ENCODE measurements at places on chromosomes 7 and 10. TPM values are rescaled to one million over a fixed set of nuclear protein-coding genes. Genes with fewer than 3 reads are reported as not detected.

GRCh38 chr10:130430291-130430690 lies 294.1 kb downstream of the GLRX3 start:
- no peak for DNase-seq

GRCh38 chr10:86153751-86154150 lies 212.8 kb downstream of the GRID1 start:
- DNase-seq: no peak

DNA sequence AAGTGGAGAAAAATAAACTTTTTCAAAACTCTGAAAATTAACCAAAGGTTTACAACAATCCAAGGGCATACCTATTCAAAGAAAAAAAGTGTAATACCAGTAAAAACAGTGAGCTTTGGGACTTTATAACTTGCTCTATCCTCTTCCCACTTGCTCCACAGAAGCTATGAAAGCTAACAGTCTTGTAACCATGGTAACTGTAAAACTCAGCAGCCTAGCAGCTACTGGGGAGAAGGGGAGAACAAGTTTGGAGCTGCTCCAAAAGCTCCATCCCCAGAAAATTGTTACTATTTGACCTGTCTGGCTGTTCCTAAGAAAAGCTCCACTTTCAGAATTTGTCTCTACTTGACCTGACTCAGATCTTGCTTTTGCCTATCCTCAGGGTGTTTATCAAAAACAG lies 191.5 kb downstream of the OTUD1 start:
- no peak for DNase-seq

The GRK5 gene
- total RNA-seq: 20.6 TPM

The RAB19 gene
- total RNA-seq: 4.2 TPM

DNA sequence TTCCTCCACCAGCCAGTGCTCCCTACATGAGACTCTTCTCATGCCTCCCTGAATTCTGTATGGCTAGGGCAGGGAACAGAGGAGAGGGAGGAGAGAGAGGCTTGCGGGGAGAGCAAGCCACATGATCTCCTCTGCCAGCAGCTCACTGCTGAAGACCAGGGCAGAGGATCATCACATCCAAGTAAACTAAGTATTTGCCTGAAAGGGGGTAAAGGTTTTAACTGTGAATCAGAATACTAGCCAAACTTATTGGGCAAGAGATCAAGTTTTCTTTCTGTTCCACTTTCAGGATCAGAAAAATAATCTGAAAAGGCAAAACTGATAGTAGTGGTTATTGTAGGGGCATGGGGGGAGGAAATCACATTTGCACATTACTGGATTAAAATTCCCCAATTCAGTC lies 17.8 kb upstream of the ERCC6 start:
- DNase-seq: no peak

The CFAP43 gene
- total RNA-seq: 0.32 TPM

GRCh38 chr10:23432639-23433038 lies 6.2 kb upstream of the OTUD1 start:
- DNase-seq: no peak

The WEE2 gene
- not detected for total RNA-seq

GRCh38 chr10:88598055-88598454 lies 11.5 kb downstream of the LIPJ start:
- DNase-seq: no peak

The SPDYE1 gene
- total RNA-seq: not detected

The GPRIN2 gene
- not detected for total RNA-seq

DNA sequence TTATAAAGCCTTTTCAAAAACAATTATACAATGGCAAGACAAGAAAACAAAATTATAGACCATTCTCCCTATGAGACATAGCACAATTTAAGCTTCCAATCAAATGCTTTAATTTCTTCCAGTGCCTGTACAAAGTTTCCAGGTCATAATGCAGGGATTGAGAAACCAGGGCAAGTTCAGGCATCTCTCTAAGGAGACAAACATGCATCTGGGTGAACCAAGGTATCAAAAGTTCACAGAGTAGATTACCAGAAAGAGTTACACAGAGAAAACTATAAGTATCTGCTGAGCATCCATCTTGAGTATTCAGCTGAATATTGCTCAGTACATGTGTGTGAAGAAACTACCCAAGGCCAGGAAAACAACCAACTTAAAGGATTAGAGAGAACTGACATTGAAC lies 89.1 kb downstream of the COL28A1 start:
- no peak for DNase-seq

- no peak for DNase-seq
Measured at GRCh38 chr7:2480070-2480408, 3.8 kb upstream of the GRIFIN start.

GRCh38 chr7:4602905-4603842 lies 78.9 kb upstream of the FOXK1 start:
- no peak for DNase-seq

DNA sequence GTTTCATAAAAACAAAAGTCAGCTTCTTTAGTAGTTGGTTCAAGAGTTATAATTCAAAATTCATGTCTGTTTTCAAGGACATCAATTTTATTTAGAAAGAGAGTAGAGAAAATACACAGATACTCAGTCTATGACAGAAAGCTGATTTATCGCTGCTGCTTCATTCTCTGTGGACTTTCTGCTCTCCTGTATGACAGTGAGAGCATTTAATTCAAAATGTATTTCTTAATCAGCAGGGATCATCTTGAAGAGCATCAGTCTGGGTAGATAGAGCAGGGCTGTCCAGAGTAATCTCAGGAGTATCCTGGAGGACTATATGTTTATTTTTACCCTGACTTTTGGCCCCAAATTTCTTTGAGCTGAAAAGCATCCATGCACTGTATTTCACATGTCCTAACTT lies 1676.7 kb downstream of the REEP3 start:
- DNase-seq: no peak

GRCh38 chr10:107433605-107434004 lies 269.1 kb upstream of the SORCS1 start:
- DNase-seq: no peak

DNA sequence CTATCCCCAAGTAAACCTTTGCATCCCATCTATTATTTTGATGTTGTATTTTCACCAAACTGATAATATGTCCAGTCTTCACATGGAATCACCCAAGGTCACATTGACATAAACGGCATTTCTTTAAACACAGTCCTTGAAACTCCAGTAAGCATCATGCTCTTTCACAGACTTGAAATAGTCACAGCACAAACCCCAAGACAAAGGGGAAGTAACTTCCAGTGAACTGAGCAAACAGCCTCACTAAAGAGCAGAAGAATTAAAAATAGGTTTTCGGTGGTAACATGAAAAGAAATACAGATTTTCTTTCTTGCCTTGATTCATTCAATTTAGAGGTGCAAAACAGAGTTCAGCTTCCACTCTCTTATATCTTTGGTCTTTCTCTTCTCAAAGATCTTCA lies 253.7 kb downstream of the SFMBT2 start:
- DNase-seq: no peak

GRCh38 chr10:121078036-121078435 lies 226.9 kb downstream of the WDR11 start:
- no peak for DNase-seq

The DHTKD1 gene
- 22.3 TPM for total RNA-seq

DNA sequence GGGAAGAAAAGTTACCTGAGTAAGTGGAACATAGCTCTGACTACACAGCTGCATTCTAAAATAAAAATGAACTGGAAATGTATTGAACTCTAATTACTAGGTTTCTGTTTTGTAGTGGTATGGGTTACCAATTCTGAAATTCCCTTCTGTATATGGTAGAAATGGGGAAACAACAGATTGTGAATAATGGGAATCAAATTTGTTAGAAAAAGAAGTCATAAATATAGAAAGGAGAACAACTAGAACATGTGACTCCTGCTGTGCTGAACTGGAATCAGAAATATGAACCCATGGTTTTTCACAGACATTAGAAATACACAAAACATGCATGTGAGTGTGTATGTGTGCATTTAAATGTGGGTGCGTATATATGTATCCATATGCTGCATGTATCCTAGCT lies 27.0 kb downstream of the MCMBP start:
- DNase-seq: no peak

DNA sequence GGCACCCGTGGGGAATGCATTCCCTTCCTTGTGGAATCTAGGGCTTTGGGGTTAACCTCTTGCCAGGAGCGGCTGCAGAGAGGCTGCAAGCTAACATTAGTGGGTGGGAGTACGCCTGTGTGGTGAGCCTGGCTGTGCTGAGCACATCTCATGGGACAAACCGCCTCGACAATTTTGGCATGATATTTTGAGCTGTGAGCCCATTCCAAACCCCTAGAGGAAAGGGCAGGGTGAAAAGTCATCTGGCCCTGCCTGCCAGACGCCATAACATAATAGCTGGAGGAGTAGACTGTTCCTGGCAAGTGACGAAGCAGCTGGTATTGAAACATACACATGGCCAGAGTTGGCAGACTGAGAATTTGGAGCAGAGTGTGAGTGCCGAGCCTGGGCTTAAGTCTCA lies 110.0 kb downstream of the TACC2 start:
- no peak for DNase-seq

DNA sequence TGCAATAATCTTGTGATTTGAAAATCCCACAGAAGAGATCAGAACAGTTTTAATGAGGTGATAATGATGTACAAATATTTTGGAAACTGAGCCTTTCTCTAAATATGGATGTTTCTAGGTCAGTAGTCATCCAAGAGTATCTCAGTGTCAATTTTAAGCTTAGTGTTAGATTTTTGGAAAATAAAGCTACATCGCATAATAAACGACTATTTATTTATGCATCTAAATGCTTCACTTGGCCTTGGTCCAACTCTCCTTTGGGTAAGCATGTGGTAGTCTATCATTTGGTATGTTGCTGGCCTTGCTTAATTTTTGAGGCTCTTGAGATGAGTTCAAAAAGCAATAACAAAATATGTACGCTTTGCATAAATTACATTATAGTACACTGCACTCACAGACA lies 5.4 kb upstream of the PPP1R9A start:
- no peak for DNase-seq

GRCh38 chr10:11828682-11829284 lies 5.6 kb downstream of the PROSER2 start:
- no peak for DNase-seq

The NUTM2D gene
- total RNA-seq: 2.4 TPM

The FAM149B1 gene
- 19.7 TPM for total RNA-seq

The MINDY4 gene
- 5.6 TPM for total RNA-seq

GRCh38 chr7:5773661-5774086 lies 7.8 kb downstream of the RNF216 start:
- DNase-seq: no peak

The MALRD1 gene
- 0.96 TPM for total RNA-seq

DNA sequence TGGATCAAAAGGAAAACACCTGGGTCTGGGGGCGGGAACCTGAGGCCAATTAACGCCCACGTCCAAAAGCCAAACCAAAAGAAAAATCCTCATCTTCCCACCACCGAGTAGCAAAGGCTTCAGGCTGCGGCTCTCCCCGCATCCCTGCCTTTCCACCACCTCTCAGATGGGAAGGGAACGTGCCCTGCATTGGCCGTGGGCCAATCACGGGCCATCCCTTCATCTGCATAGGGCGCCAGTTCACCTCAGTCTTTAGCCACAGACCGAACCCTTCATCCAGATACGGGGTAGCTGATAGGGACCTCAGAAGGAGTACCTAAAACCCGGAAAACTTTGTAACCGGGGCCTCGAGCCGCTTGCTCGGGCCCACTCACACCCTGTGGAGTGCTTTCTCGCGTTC lies 626 bp downstream of the PRPF18 start:
- no peak for DNase-seq

DNA sequence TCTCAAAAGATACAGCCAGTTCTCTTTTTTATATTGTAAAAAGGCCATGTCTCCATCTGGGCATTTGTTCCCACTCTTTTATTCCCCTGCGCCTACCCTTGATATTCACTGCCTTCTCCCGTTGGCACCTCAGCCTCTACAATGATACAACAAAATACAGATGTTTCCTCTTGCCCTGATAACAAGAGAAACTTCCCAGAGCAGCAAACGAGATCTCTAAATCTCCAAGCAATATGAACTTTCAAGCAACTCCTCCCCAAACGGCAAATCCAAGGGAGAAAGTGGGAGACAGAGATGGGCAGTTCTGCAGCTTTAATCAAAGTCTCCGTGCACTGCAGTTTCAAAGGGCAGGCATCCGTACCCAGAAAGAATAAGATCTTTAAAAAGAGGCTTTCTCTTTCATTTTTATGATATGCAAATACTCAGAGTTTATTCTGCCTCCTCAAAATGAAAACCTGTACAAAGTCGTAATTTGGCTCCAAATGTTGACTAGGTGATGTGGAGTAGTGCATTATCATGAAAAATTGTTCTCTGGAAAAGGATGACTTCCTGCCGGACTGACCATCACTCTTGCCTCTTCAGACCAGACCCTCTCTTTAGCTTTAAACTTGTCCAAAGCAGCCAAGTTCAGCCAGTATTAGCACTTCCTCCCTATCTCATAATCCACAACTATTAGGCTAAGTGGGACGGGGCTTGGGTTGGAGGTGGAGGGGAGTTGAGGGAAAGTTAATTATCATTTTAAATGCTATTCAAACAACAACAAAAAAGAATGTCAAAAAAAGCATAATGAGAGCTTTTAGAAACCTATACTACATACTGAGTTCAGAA lies 682 bp downstream of the HGF start:
- no peak for DNase-seq

DNA sequence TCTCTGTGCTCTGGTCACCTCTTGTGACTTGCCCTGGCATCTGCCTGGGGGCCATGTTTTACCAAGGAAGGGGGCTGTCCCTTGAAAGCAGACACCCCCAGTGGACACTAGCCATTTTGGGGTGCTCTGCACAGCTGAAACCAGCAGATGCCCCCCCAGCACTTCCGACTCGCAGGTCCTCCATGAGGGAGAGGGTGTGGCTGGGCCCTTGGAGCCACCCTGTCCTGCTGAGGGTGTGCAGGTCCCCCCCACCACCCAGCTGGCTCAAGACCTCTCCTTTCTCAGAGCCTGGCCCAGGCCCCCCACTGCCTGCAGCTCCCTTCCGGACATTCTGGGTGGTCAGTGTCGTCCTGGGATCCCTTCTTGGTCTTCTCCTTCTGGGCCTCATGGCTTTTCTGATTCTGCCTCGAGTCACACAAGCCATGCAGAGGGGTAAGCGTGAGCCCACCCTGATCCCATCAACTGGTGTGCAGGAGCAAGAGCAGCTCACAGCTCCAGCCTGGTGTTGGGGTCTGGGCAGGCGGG lies 12.3 kb downstream of the SCART1 start:
- DNase-seq: no peak

- DNase-seq: no peak
Measured at GRCh38 chr10:132985546-132985900, 43.2 kb upstream of the CFAP46 start.

GRCh38 chr7:143902332-143902899 lies 440 bp upstream of the TCAF1 start:
- no peak for DNase-seq

The C10orf95 gene
- total RNA-seq: 0.59 TPM

The BLNK gene
- total RNA-seq: 2.9 TPM

DNA sequence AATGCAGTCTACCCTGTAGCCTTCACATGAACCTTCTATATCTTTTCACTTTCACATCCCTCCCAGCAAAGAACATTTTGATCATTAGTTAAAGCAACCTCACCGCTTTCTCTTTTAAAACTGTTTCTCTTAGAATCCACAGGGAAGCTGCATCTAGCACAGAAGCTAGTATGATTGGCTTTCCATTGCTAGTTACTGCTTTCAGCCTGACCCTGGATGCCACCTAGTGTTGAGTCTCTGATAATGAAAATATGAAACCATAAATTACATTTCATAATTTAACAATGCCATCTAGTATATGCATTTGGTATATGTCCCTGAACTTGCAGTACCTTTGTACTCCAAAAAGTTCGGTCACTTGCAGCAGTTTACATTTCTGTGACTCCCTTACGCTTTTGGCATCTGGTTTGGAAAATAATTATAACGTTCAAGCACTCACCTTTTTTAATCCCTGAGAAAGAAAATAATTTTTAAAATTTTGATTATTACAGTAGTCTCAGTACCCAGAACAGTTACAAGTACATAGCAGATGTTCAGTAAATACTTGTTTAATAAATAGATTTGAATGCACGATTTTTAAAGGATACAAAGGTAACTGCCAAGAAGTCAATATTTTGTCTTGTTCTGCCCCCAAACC lies 22.7 kb downstream of the CISD1 start:
- no peak for DNase-seq
